Esophagus muscularis mucosa (tissue), 4 donors: ENCODE measurements at places on chromosomes 4 and X. TPM values are rescaled to one million over a fixed set of nuclear protein-coding genes. Genes with fewer than 3 reads are reported as not detected.

CDS1 gene
- total RNA-seq: 1.7 TPM

GRCh38 chrX:23013366-23013765 lies 13.6 kb downstream of the DDX53 start:
- no peak for DNase-seq

NXF2B gene
- not detected for total RNA-seq

RRH gene
- not detected for total RNA-seq

- no peak for DNase-seq
These were observed 97.8 kb downstream of the WFS1 start for GRCh38 chr4:6367371-6367851.

CNKSR2 gene
- total RNA-seq: 8.9 TPM

GRCh38 chr4:25532591-25532990 lies 123.1 kb upstream of the SLC34A2 start:
- DNase-seq: no peak
